MCF 10A (cell line): ENCODE measurements at places on chromosomes 5 and 9. TPM values are rescaled to one million over a fixed set of nuclear protein-coding genes. Genes with fewer than 3 reads are reported as not detected.

GRCh38 chr9:133854765-133855164 is 116.6 kb upstream of the SARDH start:
- no peak overlapping the region for H3K4me3 ChIP-seq
- no peak for DNase-seq
- H3K27me3 ChIP-seq = no peaks in the 10 kb centered on the region
- peaks cover 24% of the 10 kb centered on the region for H3K36me3 ChIP-seq
- peaks cover 5% of the 10 kb centered on the region for H3K4me1 ChIP-seq
- H3K27ac ChIP-seq = no peak overlapping the region

GRCh38 chr5:68405784-68406743 is 190.5 kb downstream of the PIK3R1 start:
- H3K27me3 ChIP-seq = no peaks in the 10 kb centered on the region
- no peak for DNase-seq
- peaks cover 34% of the 10 kb centered on the region for H3K4me1 ChIP-seq

- no peaks in the 10 kb centered on the region for H3K4me1 ChIP-seq
- H3K4me3 ChIP-seq = no peak overlapping the region
- H3K27me3 ChIP-seq = no peaks in the 10 kb centered on the region
- no peak for DNase-seq
These were observed 6.8 kb downstream of the CTSL start for GRCh38 chr9:87732756-87733155.

GRCh38 chr5:21663082-21663481 is 1190.1 kb downstream of the CDH12 start:
- H3K27ac ChIP-seq = no peak overlapping the region
- no peaks in the 10 kb centered on the region for H3K36me3 ChIP-seq

- no peak overlapping the region for H3K27ac ChIP-seq
- no peak overlapping the region for H3K4me3 ChIP-seq
- peaks cover 4% of the 10 kb centered on the region for H3K4me1 ChIP-seq
- no peak for DNase-seq
- H3K27me3 ChIP-seq = no peaks in the 10 kb centered on the region
These were observed 105.1 kb upstream of the CTSL start for GRCh38 chr9:87620731-87621322.

GRCh38 chr9:78292026-78292425 is 4.9 kb upstream of the PSAT1 start:
- peaks cover 21% of the 10 kb centered on the region for H3K4me1 ChIP-seq
- no peaks in the 10 kb centered on the region for H3K27me3 ChIP-seq
- H3K27ac ChIP-seq = no peak overlapping the region
- no peaks in the 10 kb centered on the region for H3K36me3 ChIP-seq
- H3K4me3 ChIP-seq = no peak overlapping the region

Gene TAF11L10
- not detected in 2 replicates for total RNA-seq

Gene TMEM174
- total RNA-seq = not detected in 2 replicates

Gene GFI1B
- total RNA-seq = not detected in 2 replicates

Gene CDX1
- not detected in 2 replicates for total RNA-seq

Gene VAV2
- total RNA-seq = 29.9 and 31.0 TPM in 2 replicates

Gene HAVCR2
- total RNA-seq = 0.17 TPM in 1 of 2 replicates, not detected in the other

Gene SLC46A2
- total RNA-seq = not detected in 2 replicates
